ENCODE measurements at places on chromosomes 6 and 20.
A peak's percentile ranks its signal among the peaks of the same experiment; 100 is the strongest.

- no peak for DNase-seq
Measured at GRCh38 chr6:106800379-106800778, 171.0 kb downstream of the QRSL1 start.

DNA sequence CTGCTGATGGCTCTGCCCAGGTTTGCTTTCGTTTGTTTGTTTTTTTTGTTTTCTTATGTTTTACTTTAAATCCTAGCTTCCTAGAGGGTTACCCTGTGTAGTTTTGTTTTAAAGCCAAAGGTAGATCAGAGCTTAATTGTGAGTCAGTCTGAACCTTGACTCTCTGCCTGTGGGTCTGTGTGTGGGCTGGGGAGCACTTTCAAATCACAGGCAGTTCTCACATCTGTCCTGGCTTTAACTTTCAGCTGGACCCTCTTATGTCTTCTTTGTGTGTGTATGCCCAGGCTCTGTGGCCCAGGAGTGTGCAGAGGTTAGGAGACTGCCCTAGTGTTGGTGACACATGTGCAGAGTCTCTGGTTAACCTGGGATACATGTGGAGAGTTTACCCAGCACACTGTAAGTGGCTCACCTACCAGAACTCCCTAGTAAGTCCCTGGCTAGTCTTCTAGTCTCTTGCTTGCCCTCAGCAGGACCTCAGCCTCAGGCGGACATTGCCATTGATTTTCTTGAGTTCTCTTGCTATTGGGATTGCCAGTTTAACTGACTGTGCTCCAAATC lies 19.0 kb downstream of the HIVEP1 start:
- DNase-seq = peak; percentile 35

- no peak for DNase-seq
Measured at GRCh38 chr20:44450281-44450889, 25.3 kb upstream of the TTPAL start.

DNA sequence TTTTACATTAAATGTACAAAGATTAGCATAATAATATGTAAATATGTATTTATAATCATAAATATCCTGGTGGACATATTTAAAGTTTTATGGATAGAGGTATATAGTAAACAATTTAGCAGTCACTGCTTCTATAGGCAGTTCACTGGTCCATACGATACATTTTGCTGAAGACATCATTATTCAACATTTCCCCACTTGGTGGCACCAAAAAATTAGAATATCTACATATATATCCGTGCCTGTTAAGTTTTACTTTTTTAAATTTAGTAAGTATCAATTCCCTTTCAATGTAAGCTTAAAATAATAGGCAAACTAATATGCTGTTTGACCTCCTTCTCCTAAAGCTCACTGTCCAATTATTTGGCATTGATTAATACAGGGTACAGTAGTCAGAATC lies 64.2 kb downstream of the LMBRD1 start:
- DNase-seq = peak; percentile 8

DNA sequence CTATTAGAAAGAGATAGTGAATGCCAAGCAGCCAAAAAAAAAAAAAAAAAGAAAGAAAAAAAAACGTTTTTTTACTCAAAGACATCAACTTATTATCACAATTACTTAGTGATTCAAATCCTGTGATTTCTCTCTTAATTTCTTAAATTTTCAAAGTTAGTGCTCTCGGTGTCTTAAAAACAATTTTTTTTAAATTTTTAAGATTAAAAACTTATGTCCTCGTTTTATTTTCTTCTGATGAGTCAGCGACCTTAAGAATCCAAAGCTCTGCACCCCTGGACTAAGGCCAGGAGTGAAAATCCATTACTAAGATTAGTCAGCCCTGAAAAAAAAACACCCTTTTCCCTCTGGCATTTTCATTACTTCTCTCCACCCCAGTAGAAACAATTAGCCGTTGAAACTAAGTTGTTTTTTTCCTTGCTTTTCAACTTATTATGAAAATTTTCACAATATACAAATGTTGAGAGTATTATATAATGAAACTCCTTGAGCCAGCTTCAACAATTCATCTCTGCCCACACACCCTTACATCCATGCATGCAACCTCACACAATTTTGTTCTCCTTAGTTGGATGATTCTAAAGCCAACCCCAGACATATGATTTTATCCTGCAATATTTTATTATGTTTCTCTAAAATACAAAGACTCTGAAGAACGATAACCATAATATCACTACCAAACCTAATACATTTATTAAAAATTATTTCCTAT lies 85.6 kb upstream of the CARMIL1 start:
- DNase-seq = peak; percentile 98

- no peak for DNase-seq
Measured at GRCh38 chr20:52619101-52619500, 353.1 kb upstream of the TSHZ2 start.

GRCh38 chr20:6767536-6768227 lies at the start of gene BMP2:
BMP2 (plus strand) TSS chr20:6767686; CDS start chr20:6770127, 2,441 bp downstream.
- peak; percentile 58 for DNase-seq

- no peak for DNase-seq
Measured at GRCh38 chr6:108798670-108799353, 49.4 kb upstream of the ARMC2 start.

DNA sequence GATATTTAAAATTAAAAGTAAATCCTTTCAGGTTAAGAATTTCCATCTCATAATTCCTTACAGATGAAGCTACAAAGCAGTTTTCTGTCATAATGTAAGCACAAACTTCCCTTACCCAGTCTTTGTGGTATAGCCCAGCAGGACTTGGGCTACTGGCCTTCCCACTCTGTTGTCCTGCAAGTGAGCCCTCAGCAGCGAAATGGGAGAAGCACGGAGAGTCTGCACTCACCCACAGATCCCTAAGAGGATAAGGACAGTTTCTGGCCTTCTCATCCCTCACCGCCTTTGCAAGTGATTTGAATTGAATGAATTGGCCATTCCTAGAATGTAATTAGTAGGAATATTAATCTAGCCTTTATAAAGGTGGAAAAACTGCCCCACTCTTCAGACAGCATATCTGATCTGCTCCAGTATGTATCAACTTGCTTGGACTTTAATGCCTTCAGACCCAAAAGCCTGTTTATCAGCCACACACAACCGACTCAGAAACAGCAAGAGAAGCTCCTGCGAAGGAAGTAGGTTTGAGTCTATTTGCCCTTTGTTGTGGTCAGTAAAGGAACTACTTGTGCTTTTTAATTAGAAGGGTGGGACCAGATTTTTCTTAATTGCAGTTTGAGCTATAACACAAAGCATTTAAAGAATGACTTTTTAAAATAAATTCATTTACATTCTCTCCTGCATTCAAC lies 29.9 kb upstream of the PRDM1 start:
- no peak for DNase-seq

DNA sequence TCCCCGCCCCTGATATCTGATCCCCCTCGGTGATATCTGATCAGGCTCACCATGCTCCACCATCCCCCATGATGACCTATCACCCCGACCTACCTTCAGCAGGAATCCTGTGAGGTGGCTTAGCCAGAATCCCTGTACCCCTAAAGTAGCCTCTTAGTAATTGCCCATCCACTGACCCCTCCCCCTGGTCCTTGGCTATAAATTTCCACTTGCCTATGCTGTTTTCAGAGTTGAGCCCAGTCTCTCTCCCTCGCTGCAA lies 177.5 kb upstream of the GGTLC1 start:
- DNase-seq = no peak

DNA sequence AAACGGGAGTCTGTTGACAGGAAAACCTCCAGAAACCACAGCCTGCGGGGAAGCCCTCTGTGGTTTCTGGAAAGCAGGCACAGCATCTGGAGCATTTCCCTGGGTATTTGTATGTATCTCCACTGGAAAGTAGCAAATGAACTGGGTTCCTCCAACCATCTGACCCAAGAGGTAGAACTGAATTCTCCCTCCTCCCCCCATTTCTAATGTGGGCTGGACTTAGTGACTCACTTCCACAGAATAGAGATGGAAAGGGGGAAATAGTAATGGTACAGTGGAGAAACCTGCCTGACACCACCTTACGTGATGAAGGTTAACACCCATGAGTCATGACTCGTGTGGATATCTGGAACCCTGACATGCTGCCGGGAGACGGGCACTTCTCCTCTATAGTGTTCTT lies 51.9 kb upstream of the XRN2 start:
- peak; percentile 18 for DNase-seq

DNA sequence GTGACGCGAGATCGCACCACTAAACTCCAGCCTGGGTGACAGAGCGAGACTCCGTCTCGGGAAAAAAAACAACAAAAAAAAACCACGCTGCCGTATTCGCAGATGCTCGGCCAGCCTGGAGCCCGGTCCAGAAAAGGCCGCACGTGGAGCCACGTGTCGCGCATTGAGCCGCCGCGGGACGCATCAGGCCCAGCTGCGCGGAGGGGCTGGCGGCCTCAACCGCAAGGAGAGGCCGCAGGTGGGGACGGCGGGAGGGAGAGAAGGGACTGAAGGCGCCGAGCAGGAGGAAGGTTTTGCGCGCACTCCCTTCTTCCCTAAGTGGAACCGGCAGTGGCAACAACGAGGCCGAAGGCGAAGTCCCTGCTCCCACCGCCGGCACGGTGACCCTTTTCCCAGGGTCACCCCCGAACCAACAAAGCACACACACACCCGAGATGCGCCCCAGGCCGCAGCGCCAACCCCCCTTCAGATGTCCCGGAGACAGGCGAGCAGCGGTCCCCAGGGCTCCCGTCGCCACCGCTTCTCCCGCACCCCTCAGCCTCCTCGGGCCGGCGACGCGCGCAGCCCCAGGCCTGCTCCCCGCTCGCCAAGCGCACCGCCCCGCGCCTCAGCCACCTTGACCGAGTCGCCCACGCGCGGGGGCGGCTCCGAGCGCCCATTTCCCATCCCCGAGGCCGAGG lies 681 bp downstream of the SYCP2 start:
- no peak for DNase-seq

DNA sequence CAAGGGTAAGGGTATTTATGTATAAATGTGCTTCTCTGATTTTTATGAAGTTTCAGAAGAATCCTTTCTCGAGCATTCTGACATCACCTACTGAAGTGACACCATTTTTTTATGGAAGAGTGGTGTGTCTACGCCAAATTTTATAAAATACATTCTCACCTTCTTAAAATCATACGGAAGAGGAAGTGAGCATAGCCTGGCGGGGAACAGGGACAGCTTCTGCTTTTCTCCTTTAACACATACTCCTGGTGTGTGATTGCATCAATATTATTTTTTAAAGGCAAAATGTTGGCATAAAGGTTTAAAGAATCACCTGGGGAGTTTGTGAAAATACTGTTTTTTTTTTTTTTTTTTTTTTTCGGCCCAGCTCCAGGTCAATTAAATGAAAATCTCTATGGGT lies 733.6 kb upstream of the MAN1A1 start:
- no peak for DNase-seq

DNA sequence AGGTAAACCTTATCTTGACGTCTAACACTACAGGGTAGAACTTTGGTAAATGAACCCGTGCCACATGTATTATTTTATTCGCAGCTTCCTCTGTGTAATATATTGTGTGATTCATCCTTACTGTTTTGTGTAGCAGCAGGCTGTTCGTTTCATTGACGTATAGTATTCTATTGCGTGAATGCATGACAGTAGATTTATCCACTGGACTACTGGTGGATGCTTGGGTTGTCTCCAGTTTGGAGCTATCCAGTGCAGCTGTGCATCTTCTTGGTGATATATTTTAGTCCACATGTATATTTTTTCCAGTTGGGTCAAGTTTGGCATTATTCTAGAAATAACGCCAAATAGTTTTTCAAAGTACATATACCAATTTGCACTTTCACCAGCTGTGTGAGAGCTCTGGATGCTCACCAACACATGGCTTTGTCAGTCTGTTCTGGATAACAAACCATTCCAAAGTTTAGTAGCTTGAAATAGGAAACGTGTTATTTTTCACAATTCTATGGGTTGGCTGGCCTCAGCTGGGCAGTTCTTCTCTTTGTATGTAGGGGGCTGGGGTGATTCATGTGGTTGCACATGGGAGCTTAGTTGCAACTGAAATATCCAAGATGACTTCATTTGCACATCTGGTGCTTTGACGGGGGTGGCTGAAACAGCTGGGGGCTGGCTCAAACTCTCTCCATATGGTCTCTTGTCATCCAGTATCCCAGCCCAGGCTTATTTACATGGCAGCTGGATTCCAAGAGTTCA lies 9.3 kb downstream of the ECT2L start:
- peak; percentile 52 for DNase-seq

GRCh38 chr6:3620389-3620788 lies 131.1 kb downstream of the PXDC1 start:
- DNase-seq = no peak

DNA sequence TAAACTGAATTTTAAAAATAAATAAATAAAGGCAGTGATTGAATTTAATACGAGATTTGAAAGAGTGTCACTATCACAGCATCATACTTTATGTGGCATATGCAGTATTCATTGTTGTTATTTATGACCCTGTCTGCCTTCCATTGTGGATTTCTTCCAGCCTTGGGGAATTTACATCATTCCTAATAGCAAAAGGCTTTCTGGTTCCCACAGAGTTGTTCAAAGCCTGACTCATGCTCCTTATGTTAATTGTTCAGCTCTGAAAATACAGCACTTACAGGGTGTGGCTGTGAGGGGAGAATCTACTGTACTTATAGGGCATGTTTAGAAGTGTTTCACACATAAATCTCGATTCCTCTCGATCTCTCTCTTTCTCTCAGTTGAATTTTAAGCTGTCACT lies 54.4 kb downstream of the JAG1 start:
- peak; percentile 93 for DNase-seq

GRCh38 chr6:139409026-139409425 lies 34.6 kb upstream of the CITED2 start:
- DNase-seq = peak; percentile 82

GRCh38 chr6:148935705-148936435 lies 189.0 kb downstream of the UST start:
- peak; percentile 43 for DNase-seq

DNA sequence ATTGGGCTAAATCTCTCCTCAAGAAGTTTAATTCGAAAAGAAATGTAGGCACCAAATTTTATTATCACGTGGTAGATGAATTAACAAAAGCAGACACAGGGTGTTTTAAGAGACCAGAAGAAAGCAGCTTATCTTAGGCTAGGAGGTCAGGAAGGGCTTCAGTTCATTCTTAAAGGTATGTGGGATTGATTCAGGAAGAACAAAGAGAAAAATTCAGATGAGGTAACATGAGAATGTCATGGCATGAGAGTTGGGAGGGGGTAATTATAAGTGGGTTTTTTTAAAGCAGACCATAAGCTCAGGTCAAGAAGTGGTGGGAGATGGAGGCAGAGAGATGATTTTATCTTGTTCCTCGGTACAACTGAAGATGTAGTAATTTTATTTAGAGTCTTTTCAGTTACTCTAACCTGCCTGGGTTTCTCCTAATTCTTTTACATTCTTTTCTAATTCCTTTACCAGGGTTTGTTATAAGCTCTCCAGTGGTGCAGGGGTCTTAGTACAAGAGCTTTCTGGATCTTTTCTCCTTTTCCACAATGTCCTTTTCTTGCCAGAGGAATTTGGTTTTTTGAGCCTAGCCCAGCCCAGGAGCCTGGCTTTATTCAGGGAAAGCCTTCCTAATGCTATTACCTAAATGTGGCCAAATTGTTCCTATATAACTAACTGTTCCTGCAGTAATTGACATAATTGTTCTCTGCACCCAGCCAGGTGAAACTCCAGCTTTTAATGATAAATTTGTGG lies 474.1 kb upstream of the BTBD3 start:
- no peak for DNase-seq
